ENCODE measurements at places on chromosomes 2 and 18.

DNA sequence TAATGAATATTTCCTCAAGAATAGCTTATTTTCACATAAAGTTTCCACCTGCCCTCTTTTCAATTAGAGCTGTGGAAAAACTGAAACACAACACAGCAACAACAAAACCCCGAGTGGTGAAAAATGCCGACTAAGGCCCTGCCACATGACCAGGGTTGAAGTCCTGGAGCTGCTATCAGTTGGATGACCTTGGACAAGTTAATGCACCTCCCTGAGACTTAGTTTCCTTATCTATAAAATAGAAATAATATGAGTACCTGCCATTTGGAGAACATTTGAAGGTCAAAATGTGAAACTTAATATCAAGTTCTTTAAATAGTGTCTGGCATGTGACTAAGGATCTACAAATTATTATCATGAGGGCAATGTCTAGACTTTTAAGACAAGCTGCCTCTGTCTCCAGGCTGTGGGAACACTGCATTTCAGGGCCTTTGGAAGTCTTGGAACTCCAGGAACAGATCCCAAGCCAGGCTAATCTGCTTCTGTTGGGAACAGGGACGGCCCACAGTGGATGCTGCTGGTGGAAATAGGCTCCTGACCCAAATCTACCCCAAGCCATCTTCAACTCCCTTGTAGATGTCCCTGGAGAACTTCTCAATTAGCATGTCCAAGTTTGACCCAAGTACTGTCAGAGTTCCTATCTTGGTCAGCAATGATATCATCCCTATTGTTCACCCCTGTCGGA, 42.0 kb upstream of the TRIB2 start:
- no peak for DNase-seq

GRCh38 chr2:241645056-241645914, 7.8 kb downstream of the ATG4B start:
- DNase-seq: no peak

GRCh38 chr18:26370037-26370436, 143.8 kb downstream of the TAF4B start:
- no peak for DNase-seq

- no peak for DNase-seq
Measured at GRCh38 chr2:218296847-218297246, 4.5 kb upstream of the TMBIM1 start.

DNA sequence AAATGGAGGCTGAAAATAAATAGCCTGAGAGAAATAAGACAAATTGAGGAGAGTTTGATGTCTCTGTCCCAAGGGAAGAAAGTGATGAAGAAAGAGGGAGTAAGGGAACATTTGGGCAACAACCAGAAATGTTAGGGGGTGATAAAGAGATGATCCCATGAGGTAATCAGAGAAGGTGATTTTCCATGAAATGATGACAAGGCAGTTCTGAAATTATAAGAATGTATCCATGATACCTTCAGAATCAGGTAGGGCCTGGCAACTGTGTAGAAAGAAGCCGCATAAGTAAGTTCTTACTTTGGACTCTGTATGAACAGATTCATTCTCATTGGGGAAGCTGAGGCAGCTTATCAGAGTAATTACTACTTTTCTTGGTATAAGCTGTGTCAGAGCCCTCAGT, 106.1 kb downstream of the THSD7B start:
- no peak for DNase-seq

DNA sequence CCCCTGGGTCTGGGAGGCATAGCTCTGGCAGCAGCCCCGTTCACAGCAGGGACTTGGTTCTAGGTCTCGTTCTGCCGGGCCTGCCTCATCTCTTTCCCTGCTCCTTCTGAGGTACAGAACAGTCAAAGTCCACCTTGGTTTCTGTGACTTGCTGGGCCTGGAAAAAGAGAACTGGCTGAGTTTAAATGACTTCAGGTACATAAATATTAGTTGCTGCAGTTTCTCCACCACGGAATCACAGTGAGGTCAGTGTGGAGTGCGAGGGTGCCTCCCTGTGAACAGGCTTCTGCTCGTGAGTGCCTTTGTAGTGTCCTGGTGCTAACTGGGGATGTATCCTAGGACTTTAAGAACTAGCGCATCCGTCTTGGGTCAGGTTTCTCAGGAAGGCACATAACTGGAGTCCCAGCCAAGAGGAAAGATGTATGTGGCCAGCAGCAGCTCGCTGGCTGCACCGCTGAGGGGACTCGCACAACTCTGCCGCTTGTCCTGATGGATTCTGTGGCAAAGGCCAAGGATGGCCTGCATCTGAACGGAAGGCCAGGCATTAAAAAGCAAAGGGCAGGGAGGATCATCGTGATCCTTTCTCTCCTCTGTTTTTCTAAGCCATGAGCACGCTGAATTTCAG, 188.6 kb downstream of the SH3RF3 start:
- no peak for DNase-seq

DNA sequence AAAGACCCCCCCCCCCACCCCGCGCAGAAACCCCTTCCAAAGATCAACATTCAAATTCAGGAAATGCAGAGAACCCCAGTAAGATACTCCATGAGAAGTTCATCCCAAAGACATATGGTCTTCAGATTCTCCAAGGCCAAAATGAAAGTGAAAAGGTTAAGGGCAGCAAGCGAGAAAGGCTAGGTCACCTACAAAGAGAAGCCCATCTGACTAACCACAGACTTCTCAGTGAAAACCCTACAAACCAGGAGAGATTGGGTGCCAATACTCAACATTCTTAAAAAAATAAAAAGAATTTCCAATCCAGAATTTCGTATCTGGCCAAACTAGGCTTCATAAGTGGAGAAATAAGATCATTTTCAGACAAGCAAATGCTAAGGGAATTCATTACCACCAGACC, 175.2 kb downstream of the RND3 start:
- DNase-seq: no peak

- DNase-seq: no peak
Measured at GRCh38 chr2:160555420-160556071, 61.9 kb upstream of the RBMS1 start.

DNA sequence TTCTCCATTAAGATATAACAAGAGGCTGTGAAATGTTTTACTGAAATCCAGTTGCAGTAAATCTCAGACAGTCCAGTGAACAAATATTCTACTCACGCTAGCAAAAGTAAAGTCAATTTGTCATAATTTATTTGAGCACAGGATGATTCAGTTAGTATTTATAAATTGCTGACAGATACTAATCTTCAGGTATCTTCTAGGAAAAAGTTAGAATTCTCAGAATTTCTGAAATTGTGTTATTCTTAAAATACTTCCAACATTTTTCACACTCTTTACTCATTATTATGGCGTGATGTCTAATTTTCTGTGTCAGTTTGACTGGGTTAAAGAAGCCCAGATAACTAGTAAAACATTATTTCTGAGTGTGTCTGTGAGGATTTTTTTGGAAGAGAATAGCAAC, 460.2 kb upstream of the ACVR2A start:
- no peak for DNase-seq

GRCh38 chr2:227406177-227407031, 18.7 kb upstream of the SCYGR1 start:
- peak; percentile 66 for DNase-seq

DNA sequence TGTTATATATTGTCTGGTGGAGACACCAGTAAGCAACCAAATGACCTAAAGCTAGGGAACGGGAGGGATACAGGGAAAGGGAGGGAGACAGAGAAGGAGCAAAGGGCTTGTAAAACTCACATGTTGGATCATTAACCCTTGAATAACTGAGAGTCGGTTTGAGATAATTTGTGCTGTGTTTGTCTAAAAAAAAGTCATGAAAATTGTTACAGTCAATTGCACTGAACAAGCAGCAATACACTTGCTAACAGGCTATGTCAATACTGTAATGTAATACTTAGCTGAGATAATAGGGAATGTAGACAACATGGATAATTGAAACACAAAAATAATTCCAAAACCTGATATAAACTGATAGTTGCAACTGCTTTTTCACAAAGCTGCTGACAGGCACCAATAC, 71.3 kb upstream of the ZNF521 start:
- no peak for DNase-seq

- DNase-seq: no peak
Measured at GRCh38 chr2:232310121-232310520, 68.4 kb upstream of the ALPP start.
